ENCODE measurements at places on chromosomes 2 and 18.

- DNase-seq = no peak
Measured at GRCh38 chr18:59470561-59471121, 111.6 kb upstream of the LMAN1 start.

GRCh38 chr18:48887294-48887904, 63.4 kb downstream of the SMAD7 start:
- DNase-seq = no peak

GRCh38 chr2:212893216-212893615, 258.2 kb downstream of the IKZF2 start:
- no peak for DNase-seq

DNA sequence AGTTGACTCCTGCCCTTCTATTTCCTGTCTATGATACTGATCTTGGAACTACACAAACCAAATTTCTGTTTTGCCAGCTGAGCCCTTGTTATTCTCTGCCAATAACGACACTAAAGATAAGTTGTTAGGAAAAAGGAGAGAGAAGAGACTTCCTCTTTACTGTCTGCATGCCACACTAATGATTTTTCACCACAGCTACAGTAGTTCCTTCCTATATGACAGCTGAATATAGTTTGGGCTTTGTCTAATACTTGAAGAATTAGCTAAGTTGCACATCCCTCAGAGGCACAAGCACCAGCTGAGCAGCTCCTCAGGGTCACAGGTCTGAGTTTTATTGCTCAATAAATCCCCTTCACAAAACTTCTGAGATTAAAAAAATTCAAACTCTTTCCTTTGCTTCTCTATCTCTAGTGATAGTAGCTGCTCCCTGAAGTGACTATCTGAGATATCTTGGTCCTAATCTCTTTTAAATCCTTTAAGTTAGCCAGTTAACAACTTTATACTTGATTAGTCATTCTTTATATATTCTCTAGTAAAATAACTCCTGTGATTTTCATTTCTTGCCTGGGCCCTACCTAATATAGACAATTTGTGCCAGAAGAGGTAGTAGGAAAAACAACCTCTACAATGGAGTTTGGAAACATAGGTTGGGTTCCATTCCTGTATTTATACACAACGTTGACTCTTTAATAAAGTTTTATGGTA, 253.0 kb upstream of the CNTNAP5 start:
- DNase-seq = no peak

- DNase-seq = no peak
Measured at GRCh38 chr18:45119876-45120275, 439.2 kb downstream of the SETBP1 start.

- DNase-seq = peak; percentile 89
Measured at GRCh38 chr2:68726608-68727367, 7.8 kb upstream of the ARHGAP25 start.

DNA sequence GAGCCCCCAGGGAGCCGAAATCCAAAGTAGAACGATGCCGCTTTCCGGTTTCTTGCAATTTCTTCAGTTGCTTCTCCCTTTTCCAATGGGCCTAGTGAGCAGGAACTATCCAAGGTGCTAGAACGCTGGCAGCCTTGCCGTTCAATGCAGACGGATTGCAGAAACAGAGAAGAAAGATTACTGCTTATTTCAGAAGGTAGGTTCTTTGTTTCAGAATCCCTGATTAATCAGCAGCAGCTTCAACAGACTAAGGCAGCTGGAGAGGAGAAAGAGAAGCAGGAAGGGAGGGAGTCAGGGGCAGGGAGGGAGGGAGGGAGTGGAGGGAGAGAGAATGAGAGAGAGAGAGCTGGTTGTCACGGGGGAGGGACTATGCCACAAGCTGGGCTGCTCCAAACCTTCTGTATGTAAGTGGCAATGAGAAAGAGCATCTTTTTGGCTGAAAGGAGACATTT, 576 bp downstream of the NYAP2 start:
- DNase-seq = no peak

DNA sequence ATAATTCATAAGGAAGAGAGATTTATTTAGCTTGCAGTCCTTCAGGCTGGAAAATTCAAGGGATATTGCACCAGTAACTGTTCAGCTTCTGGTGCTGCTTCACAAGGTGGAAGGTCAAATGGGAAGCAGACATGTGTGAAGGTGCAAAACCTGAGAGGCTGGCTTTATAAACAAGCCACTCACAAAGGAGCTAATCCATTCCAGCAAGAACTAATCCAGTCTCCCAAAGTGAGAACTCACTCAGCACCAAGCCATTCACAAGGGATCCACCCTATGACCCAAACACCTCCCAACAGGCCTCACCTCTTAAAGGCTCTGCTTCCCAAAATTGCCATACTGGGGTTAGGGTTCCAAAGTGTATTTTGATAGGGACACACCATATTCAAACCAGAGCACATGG, 1018.4 kb upstream of the ACVR2A start:
- DNase-seq = no peak

DNA sequence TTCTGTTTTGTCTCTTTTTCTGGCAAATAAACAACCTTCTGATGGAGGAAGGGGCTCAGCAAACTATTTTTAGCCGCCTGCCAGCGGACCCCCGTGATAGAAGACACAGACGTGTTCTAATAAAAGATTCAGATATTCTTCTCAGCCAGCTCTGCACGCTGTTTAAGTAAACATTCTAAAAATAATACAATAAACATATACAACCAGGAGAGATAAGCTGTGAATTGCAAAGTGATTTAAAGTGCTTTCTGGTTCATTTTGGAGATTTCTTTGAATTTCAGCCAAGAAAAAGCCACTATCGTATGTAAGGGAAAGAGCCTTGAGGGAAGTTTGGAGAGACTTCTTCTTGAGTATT, 201.3 kb downstream of the EPHA4 start:
- DNase-seq = no peak

- DNase-seq = no peak
Measured at GRCh38 chr2:38578832-38579231, 23.9 kb downstream of the HNRNPLL start.

- DNase-seq = no peak
Measured at GRCh38 chr2:111705711-111706336, 178.2 kb downstream of the ANAPC1 start.

- DNase-seq = no peak
Measured at GRCh38 chr2:9403924-9404323, 19.4 kb downstream of the ITGB1BP1 start.

GRCh38 chr2:72750977-72751639, 74.7 kb downstream of the EXOC6B start:
- DNase-seq = no peak

DNA sequence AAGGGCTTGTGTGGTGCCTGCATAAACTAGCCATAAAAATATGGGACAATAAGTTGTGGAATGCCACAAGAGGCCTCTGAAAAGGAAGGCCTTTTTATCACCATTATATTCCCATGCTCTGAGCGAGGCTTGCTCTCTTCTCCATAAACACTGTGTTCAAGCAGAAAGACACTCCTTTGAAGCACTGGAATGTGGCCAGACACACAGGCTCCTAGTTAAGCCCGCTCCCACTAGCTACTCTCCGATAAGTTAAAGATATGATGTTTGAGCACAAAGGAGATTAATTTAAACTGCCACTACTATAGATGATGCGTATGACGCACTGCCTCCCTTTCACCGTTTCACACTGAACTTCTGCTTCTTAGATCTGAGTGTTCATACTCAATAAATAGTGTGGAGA, 188.7 kb upstream of the TWIST2 start:
- DNase-seq = no peak

GRCh38 chr2:17799301-17800120, 16.7 kb upstream of the MSGN1 start:
- DNase-seq = no peak

DNA sequence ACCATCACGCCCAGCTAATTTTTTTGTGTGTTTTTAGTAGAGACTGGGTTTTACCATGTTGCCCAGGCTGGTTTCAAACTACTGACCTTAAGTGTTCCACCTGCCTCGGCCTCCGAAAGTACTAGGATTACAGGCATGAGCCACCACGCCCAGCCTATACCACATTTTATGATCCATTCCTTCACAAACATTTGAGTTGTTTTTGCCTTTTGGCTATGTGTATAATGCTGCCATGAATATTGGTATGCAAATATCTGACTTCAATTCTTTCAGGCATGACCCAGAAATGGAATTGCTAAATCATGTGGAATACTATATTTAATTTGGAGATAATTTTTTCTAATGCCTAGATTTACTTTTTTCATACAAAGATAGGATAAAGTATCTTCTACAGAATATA, 68.6 kb downstream of the TTC27 start:
- no peak for DNase-seq

DNA sequence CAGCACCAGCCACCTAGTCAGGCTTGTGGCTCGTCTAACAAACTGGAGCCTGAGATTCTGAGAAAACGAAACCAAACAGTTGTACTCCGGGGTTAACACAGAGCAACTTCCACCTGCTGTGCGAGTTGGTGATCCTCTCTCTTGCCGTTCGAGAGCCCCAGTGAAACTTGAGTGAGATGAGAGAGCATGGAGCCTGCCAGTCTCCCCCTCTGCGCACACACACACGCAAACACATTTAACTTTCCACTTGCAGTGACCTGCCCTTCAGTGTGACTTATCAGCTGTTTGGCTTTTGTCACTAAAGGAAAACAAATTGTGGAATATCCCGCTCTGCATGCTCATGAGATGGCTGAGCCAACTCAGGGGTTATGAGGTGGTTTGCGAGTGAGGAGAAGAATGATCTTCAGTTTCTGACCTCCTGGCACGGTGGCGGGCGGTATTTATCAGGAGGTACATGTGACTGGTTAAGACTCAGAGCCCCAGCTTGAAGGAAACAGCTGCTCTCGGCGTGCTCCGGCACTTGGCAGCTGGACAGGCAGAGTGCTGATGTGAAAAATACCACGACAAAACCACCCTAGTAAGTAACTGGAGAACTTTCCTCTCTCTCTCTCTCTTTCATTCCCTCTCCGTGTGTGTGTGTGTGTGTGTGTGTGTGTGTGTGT, at the start of gene RASGRP3:
RASGRP3 (plus strand) TSS at position 519 of the 662 bp plus-strand sequence. CDS start 38,488 bp downstream, outside the sequence.
- DNase-seq = peak; percentile 82

- peak; percentile 18 for DNase-seq
Measured at GRCh38 chr2:42047488-42048298, at the start of gene PKDCC. Gene PKDCC, plus strand, starts transcription at chr2:42048021. Its CDS starts 179 bp downstream, at chr2:42048200.

DNA sequence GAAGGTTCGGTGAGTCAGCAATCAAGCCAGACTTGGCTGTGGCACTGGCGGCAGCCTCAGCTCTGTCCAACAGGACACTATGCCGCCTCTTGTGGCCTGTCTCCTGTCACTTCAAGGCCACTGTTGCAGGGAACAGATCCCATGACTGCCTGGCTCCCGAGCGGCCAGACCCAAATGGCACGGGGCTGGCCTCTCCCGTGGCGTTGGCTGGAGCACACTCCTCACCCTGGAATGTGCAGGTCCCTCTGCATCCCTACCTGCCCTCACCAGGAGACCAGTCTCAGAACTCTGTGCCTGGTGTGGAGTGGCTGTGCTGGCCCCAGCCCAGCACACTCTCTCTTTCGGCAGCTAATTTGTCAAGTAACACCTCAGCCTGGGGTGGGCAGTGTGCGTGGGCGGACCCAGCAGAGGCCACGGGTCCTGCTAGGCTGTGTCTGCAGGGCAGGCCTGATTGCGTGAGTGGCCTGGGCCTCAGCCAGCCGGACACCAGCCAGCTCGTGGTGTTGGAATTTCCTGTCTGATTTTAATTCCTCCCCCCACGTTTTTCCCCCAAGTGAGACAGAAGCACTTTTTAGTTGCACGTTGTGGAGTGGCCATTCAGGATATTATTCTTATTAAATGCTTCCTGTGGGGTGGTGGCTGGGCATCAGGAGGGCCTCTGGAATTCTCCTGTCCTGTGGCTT, 179.3 kb downstream of the GLI2 start:
- DNase-seq = no peak

DNA sequence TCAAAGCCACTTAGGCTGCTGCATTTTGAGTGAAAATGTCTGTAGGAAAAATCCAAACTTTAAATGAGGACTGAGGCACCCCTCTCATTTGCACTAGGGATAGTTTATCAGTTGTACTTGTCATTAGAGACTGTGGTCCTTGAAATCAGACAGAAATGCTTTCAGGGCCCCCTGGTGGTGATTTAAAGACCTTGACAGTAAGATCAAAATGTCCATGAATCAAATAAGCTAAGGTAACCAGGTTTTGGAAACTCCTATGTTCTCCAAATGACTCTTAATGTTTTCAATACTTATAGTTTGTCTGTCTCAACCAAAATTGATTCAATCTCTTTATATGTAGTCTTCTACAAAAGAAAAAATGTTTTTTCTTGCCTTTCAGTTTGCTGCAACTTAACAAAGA, 28.8 kb upstream of the DDX18 start:
- peak; percentile 36 for DNase-seq

DNA sequence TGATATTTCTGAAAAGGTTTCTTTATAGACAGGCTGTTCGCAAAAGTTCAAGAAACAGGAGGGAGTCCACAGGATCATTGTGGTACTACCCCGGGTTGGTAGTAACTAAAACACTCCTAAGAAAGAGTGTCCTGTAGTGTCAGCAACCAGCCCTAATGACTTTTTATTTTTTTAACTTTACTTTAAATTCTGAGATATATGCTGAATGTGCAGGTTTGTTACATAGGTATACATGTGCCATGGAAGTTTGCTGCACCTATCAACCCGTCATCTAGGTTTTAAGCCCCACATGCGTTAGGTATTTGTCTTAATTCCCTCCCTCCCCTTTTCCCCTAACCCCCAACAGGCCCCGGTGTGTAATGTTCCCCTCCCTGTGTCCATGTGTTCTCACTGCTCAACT, 1396.9 kb upstream of the ZEB2 start:
- no peak for DNase-seq

DNA sequence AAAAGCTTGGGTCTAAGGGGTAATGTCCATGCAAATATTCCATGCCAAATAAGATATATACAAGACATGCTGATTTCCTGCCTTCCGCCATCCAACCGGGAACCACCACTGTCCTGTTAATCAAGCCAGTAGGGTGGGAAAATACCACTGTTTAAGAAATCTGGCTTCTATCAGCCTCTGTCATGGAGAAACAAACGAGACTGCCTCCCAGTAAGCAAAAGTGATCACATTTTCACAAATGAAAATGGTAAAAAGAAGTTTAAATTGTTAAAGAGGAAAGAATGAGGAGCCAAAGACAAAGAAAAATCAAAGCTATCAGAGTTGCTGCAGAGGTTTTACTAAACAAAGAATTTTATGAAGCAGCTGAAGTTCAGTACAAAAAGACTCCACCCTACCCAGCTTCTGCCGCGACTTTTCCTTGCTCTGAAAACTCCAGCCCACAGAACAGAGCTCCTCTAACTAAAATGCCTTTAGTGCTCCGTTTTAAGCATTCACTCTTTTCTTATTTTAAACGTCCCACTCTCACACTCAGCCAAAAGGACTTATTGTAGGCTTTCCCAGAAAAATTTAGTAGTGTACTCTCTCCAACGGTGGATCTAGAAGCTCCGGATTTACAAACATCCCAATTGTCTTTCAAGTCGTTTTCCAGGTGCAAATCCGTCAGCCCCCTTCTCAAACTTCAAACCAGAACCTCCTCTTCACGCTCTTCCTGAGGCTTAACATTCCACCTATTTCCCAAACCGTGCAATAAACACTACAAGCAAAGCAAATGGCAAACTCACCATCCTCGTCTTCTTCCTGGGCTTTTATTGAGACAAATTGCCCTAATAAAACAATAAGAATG, 613 bp downstream of the COL5A2 start:
- DNase-seq = no peak

- DNase-seq = no peak
Measured at GRCh38 chr2:85709401-85709811, 15.2 kb downstream of the GNLY start.

Data from naive B cell (primary cell).